Fibroblast of mammary gland (primary cell): ENCODE measurements at places on chromosomes 7 and 10.

GRCh38 chr7:362402-363096, 72.6 kb downstream of the FOXL3 start:
- peak; percentile 7 for DNase-seq

DNA sequence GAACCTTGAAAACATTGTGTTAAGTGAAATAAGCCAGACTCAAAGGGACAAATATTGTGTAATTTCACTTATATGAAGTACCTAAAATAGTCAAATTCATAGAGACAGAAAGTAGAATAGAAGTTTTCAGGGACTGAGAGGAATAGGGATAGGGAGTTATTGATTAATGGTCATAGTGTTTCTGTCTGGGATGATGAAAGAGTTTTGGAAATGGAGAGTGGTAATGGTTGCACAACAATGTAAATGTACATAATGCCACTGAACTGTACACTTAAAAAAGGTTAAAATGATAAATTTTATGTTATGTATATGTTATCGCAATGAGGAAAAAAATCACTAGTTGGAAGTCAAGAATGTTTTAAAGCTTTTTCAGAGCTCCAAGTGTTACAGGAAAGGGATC, 33.5 kb upstream of the IMMP2L start:
- DNase-seq, result no peak

- peak; percentile 52 for DNase-seq
Measured at GRCh38 chr7:66359656-66360211, 154.6 kb downstream of the TPST1 start.

DNA sequence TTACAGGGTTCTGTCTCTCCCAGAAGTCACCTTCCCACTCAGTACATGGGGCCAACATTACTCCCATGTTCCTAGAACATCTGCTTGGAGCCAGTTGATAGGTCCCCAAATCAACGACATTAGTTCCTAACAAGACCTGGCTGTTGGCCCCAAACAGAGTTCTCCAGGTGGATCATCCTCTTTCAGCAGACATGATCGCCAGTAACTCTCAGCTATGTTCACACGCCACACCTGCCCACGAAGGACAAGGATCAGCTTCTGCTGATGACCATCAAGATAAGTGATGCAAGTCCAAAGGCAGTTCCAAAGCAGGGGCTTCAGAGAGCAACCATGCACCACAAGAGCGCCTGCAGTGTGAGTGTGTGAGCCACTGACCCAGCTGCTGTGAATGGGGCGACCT, 11.0 kb downstream of the ZNF777 start:
- DNase-seq, result no peak

DNA sequence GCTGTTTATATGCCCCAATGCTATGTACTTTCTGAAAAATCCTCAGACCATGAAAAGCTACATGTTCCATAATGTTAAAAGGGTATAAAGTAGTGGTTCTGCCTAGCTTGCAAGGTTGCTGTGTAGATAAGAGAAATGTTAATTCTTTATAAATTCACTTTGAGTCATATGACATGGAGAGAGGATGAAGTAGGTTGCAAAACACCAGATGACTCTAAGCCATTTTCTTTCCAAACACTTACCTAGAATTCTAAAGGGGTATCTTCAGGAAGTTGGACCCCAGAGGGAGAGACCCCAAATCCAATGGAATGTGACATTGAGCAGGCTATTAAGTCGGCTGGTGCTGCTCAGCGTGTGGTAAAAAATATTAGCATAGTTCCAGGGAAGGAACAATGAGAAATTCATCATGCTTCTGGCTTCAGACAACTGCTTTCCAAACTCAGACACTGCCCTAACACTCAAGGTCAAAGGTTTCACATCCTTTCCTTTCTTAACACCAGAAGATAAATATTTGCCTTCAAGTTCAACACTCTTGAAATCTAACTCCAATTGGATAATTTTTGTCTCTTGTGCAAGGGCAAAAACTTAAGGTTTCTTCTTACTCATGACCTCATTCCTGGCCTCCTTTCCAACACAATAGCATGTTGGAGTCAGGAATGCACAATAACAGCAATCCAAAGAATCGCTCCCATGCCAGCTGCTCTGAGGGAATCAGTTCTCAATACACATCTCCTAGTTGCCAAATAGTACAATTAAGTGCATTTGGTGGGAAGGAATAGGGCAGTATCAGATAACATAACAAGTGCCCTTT, 100.7 kb upstream of the AFAP1L2 start:
- DNase-seq, result peak; percentile 93

GRCh38 chr10:9625304-9625703, 1392.4 kb upstream of the CELF2 start:
- DNase-seq, result no peak

- no peak for DNase-seq
Measured at GRCh38 chr10:110868981-110869380, 2.7 kb upstream of the PDCD4 start.

DNA sequence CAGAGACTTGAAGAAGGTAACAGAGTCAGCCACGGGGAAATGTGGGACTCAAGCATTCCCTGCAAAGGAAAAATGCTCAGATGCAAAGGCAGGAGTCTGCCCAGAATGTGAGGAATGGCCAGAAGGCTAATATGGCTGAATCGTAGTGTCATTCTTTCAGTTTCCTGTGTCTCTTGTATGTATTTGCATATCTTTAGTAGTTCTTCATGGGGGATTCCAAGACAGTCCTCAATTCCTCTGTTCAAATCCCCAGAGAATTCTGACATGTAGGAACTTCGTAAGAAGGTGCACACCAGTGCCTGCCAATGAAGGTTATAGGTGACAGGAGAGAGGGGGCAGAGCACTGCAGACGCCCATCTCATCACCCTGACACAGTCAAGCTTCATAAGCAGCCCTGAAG, 154.4 kb downstream of the CACNB2 start:
- no peak for DNase-seq
